ENCODE measurements at places on chromosomes 1 and 21.

DNA sequence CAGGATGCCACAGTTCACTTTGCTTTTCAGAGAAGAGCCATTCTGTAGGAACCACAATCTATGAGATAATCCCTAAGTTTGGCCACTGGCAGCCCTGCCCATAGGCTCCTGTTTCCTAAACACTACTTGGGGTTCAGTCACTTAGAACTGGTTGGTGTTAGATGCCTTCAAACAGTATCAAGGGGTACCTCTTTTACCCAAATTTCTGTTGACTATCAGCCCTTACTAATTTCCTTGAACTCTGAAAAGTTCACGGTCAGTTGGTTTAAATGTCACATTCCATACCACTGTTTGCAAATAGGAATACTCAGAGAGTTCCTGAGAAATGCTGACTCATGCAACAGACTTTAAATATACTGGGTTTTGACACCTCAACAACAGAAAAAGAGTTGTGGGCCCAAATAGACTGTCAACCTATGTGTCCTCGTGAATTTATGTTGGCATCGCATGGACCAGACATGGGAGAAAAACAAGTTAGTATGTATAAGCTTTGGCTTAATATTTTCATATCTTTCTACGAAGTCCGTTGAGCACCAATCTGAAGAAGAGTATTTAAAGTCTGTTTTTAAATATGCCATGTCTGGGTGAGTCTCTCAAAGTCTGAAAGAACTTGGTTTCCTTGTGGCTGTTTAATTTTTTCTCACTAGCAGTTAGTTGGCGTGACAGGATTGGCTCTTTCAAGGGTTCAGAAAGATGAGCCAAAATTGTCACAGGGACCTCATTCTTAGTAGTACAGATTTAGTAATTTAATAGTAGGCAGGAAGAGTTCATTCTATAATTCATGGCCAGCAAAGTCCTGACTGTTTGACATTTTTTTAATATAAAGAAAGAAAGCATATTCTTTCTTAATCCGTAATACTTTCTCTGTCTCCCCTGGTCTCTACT lies 56.5 kb upstream of the ZNF326 start:
- DNase-seq = no peak

DNA sequence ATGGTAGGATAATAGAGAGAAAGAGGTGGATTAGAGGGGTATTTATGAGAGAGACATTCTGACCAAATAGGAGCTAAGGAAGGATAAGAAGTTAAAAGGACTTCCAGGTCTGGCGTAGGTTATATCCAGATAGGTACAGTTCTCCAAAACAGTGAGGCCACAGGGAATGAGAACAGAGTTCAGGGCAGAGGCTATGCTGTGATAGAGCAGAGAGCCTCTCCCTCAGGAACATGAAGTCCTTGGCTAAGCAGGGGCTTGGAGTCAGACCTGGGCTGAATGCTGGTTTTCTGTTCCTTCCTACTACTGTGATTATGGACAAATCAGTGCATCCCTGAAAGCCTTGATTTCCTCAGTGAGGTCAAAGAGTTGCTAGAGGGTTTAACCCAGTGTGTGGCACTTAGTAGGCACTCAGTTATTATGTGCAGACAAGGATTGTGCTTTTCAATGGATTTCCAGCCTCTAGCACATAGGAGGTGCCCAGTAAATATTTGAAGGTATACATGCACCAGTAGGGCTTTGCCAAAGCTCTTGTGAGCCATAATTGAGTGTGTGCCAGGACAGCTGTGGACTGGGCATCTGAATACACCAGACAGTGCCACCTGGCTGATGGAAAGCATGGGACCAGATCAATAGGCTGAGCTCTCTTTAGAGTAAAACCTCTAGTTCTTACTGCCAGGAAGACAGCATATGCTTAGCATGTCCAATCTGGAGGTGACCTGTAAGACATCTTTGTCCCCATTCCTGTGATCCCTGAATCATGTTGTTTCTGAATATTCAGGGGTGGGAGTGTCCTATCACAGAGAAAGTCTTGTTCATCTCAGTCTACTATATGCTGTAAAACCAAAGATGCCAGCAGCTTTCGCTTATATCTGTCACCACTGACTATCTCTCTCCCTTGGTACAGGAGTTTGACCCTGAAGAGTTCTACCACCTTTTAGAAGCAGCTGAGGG lies 111.1 kb downstream of the PIK3R3 start:
- no peak for DNase-seq

- no peak for DNase-seq
Observed at GRCh38 chr1:167064621-167065020, 25.6 kb downstream of the GPA33 start.

DNA sequence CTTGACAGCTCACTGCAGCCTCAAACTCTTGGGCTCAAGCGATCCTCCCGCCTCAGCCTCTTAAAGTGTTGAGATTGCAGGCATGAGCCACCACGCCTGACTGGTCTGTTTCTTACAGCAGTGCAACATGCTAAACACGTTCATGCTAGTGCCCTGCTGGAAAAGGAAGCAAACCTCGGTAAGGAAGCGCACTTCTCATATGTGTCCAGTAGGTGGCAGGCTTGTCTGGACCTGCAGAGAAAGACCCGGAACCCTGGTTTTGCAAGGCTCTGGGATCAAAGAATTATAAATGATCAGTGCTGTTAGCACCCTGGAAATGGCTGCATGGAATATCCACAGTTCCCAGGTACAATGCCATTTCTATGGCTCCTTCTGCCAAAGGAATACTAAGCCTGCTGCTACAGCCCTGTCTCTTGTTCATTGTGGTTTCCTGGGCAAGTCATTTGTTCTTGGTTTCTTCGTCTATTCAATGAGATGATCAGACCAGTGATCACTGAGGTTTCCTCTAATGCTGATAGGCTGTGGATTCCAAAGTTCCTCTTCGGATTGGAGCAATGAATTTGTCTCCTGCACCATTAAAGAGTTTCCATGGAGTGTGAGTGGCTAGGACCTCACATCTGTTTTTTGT lies 15.9 kb downstream of the RNU5D-1 start:
- peak; percentile 50 for DNase-seq

DNA sequence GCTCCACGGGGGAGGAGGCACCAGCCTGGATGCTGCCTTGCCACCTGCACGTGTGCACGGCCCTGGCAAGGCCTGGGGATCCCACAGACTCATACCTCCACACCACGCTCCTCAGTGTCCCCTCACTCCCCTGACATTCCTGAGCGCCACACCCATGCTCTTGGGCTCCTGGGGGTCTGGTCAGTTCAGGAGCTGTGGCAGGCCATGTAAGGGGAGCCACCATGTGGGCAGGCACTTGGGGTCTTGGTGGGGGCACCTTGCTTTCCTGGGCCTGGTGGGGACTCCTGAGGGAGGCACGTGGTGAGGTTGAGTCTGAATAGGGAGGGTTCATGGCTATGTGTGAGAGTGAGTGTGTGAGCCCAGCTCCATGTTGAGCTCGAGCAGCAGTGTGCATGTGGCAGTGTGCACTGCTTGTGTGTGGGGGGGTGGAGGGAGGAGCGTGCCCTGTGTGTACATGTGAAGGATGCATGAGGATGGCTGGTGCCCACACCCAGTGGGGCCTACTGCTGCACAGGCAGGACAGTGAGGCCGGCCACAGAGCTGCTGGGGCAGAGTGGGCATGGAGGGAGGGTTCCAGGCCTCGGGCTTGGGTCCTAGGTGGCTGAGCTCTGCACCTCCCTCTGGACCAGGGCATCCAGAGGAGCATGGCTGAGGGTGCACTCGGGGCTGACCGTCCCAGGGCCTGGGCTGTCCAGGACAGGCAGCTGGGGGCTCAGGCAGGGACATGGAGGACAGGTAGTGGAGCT lies 1.6 kb downstream of the GJC2 start:
- no peak for DNase-seq

GRCh38 chr1:30715216-30715615 lies 8.2 kb downstream of the MATN1 start:
- DNase-seq = no peak

DNA sequence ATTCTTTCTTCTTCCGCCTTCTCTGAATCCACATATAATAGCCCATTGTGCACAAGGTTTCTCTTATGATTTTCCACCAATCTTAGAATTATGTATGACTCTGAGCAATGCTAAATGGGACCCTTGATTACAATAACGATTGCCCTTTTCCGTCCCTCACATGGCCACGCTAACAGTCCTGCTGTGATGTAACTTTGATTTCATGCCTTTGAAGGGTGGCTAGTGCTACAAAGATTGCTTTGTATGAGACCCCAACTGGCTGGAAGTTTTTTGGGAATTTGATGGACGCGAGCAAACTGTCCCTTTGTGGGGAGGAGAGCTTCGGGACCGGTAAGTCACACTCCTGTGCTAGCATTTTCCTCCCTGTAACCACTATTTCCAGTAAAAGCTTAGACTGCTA lies 45.3 kb downstream of the PGM1 start:
- no peak for DNase-seq

DNA sequence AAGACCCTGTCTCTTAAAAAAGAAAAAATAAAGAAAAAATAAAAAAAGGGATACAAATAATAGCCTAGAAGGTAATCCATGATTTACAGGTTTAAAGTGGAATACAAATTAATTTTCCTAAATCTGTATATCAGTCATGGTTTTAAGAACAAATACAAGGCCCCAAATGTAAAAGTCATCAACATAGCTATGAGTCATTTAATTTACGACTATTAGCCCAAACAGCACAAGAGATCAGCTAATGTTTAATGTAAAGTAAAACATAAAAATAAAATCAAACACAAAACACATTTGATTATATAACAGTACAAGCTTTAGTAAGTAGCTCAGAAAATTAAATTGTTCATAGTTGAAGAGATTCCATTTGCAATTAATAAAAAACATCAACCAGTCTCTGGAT lies 20.3 kb upstream of the TAL1 start:
- DNase-seq = no peak

DNA sequence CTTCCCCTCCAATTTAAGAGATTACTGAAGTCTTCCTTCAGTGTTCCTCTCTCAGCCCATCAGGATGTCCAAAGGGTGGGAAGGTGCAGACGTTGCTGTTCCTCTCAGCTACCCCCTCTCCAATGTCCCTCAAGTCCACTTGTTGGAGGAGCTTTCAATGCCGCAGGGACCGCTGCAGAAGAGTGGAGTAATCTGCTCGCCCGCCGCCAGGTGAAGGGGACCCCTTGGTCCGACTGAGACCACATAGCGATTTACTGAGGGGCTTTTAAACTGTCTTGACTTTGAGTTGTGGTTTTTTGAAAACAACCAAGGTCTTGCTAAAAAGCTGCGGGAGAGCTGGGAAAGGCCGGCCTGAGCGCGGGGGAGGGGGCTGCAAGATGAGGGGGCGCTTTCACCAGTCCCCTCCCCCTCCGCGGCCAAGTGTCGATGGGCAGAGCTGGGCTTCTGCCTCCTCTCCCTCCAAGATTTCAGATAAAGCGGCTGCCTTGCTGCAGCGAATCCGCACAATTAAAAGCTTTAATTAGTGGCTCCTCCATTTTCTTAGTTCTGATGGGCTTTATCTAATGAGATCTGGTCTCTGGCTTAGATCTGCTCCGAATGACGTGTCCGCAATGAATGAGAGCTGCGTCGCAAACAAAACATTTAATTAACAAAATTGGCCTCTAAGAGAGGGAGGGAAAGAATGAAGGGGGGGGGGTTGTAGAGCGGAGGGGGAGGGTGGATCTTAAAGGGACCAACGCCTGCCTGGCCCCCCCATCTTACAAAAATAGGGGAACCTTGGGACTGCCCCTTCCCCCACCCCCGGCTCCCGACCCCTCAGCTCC lies 5.9 kb downstream of the LMO4 start:
- DNase-seq = no peak

- DNase-seq = no peak
Observed at GRCh38 chr1:31346785-31347184, 26.1 kb downstream of the FABP3 start.

DNA sequence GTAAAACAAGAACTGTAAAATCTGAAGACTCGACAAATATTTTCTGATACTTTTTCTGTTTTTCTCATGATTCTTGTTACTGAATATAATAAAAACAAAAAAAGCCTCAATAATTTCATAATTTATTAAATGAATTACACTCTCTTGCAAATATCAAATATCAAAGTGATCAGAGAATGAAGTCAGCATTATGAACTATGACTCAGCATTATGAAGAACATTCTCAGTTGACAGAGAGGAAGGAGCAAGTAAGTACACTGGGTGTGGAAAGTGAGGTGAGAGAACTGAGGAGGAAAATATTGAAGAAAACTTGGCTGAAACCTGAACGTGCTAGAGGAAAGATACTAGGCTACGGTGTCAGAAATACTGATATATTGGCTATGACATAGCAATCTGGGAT lies 529.5 kb downstream of the KCNT2 start:
- DNase-seq = no peak

GRCh38 chr1:10451287-10451686 lies 1.5 kb downstream of the CORT start:
- no peak for DNase-seq

GRCh38 chr1:161913482-161914140 lies 110.1 kb downstream of the OLFML2B start:
- no peak for DNase-seq

DNA sequence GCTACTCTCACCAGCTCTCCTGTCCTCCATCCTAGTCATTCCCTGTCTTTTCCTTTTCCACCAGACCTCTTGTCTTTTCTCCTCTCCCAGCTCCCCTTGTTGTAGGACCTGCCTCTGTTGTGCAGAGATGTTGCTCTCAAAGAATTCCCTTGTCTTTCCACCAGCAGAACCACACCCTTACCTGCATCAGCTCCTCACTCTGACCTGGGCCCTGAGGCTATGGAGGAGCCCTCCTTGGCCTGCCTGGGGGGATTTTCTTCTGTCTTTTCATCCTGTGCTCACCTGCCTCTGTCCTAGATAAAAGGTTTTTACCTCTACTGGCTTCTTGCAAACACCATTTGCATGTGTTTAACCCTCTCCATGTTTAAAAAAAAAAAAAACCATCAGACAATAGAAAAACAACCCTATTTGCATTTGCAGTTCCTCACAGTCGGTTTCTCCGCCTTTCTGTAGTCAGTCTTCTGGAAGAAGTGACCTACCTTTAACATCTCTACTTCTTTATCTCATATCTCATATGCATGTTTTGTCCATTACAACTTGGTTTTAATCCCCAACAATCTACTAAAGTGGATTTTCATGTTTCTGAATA lies 12.1 kb downstream of the FCRL5 start:
- DNase-seq = no peak

DNA sequence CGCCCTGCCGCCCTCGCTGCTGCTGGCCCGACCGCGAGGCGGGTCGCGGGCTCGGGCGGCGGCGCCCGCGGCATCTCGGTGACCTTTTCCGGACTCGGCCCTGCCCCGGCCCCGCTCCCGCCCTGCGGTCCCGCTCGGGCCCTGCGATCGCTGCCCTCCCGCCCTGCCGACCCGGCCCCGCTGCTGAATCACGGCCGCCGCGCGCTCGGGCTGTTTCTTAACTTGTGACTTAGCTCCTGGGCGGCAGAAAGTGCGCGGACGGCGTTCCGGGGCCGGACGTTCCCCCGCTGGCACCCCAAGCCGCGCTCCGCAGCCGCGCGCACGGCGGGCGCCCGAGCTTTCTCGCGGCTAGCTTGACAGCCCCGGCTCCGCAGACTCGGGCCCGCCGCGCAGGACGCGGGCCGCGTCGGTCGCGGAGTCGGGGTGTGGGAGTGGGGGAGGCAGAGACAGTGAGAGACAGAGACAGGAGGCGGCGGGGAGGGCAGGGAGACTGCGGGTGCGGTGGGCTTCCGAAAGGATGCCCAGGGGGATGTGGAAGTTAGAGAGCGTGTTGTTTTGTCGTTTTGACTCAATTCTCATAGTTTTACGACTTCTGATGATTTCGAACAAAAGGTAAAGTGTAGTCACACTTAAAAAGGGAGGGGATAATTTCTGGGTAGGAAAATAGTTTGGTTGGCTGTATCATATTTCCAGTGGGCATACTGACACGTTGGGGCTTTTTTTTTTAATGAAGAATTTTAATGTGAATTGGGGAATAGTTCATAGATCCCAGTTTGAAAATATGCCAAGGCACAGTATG lies 49.8 kb downstream of the PRDM2 start:
- no peak for DNase-seq

Data from kidney capillary endothelial cell (primary cell).